ENCODE measurements at places on chromosomes 6 and 20.

DNA sequence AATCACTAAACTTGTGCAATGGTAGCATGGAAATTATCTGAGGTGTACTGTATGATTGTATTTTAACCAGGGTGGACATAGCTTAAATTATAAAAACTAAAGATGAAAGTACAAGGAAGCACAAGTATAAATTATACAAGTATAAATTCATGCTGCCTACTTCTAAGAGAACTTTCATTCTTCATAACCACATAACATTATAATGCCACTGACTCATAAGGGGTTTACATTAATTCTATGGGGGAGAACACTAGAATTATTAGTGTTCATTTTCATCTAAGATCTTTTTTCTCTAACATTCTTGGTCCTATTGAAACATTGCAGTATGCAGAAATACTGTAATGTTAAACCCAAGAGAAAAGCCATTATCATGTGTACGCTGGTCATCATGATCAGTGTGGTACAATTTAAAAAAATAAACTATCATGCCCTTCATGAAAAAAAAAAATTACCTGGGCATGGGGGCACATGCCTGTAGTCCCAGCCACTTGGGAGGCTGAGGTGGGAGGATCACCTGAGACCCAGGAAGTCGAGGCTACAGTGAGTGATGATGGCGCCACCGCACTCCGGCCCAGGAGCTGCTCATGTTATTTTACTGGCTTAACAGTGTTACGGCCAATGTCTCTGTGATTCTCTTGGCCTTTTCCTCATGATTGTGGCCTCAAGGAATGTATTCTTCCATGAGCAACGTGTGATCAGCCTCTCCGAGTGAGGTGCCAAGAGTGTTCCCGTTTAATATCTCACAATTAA, 25.9 kb upstream of the AHCY start:
- DNase-seq: no peak

- no peak for DNase-seq
Observed at GRCh38 chr20:18907353-18907752, 93.8 kb downstream of the SCP2D1 start.

GRCh38 chr6:160986851-160987250, 4.7 kb upstream of the MAP3K4 start:
- no peak for DNase-seq

DNA sequence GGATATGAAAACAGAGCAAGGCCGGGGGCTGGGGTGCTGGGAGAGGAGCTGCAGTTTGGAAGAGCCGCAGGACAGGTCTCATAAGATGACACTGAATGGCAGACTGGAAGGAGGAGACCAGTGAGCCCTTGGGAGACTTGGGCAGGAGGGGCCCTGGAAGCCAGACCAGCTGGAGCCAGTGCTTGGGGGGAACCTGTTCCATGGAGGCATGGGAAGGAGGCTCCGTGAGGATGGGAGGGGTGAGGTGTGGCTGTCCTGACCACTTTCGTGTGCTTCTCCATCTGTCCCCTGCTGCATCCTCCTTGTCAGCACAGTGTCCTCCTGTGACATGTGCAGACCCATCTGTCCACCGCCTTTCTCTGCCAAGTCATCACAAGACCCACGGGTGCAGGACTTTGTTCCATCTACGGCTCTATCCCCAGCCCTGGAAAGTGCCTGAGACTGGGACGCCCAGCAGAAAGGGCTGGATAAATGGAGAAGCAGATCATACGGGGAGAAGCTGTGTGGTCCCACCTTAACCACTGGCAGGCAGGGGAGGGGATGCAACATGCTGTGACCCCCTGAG, 84.8 kb upstream of the MPC1 start:
- DNase-seq: no peak

- no peak for DNase-seq
Observed at GRCh38 chr20:53916173-53916512, 154.3 kb downstream of the BCAS1 start.

DNA sequence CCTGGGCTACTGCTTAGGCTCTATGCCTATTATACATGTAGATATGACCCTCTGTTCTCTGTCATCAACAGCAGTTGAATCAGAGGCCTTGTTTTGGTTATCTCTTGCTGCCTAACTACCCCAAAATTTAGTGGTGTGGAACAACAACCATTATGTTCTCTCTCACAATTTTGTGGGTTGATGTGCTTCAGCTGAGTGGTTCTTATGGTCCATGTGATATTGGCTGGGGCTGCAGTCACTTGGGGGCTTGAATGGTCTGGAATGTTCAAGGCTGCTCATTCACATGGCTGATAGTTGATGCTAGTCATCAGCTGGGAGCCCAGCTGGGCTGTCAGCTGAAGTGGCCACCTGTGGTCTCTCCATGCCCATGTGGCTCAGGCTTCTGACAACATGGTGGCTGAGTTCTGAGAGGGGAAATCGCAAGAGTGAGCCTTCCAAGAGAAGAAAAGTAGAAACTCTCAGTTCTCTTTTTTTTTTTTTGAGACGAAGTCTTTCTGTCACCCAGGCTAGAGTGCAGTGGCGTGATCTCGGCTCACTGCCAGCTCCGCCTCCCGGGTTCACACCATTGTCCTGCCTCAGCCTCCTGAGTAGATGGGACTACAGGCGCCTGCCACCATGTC, 47.8 kb downstream of the SHLD1 start:
- DNase-seq: no peak

GRCh38 chr6:1777921-1778685, 168.4 kb downstream of the FOXC1 start:
- DNase-seq: no peak

- DNase-seq: no peak
Observed at GRCh38 chr6:34555007-34555322, 1.2 kb downstream of the SPDEF start.

- DNase-seq: no peak
Observed at GRCh38 chr6:134014588-134015137, 37.8 kb downstream of the SLC2A12 start.

DNA sequence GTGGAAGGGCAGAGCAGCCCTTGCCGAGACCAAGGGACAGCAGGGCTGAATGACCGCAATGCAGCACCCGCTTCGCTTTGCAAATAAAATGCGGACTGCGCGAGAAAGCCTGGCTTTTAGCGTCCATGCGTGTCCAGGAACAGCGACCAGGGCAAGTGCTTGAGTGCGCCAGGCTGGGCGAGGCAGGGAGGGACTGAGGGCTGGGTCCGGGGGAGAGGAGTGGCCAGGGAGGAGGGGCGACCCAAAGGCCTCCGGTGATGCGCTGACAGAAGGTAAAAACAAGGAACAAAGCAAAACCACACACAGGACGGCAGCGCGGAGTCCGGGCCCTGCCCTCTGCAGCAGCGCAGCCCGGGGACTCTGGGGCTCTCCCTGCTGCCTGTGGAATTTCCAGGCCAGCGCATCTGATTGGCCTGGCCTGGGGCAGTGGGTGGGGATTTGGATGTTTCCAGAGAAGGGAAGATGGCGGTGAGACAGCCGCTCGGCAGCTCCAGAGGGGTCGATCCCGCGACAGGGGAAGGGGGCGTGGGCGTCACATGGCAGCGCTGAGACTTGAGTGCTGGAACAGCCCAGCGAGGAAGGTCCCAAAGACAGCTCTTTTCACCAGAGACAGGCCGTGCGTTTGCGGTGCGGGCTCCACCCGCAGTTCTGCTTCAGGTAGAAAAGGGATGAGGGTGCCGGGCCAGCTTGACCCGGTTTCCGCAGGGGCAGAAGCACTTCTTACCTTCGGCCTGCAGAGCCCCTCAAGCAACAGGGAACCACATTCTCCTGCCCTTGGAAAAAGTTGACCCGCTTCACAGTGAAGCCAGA, 51.8 kb downstream of the SSR1 start:
- no peak for DNase-seq

- no peak for DNase-seq
Observed at GRCh38 chr20:61359254-61359653, 107.2 kb downstream of the CDH4 start.

GRCh38 chr6:37809197-37809543, 10.4 kb upstream of the ZFAND3 start:
- no peak for DNase-seq
